ENCODE measurements at places on chromosomes 2 and 18.
A peak's percentile ranks its signal among the peaks of the same experiment; 100 is the strongest.

GRCh38 chr2:104851291-104852089 is 2.4 kb upstream of the POU3F3 start:
- DNase-seq, result peak; percentile 96

DNA sequence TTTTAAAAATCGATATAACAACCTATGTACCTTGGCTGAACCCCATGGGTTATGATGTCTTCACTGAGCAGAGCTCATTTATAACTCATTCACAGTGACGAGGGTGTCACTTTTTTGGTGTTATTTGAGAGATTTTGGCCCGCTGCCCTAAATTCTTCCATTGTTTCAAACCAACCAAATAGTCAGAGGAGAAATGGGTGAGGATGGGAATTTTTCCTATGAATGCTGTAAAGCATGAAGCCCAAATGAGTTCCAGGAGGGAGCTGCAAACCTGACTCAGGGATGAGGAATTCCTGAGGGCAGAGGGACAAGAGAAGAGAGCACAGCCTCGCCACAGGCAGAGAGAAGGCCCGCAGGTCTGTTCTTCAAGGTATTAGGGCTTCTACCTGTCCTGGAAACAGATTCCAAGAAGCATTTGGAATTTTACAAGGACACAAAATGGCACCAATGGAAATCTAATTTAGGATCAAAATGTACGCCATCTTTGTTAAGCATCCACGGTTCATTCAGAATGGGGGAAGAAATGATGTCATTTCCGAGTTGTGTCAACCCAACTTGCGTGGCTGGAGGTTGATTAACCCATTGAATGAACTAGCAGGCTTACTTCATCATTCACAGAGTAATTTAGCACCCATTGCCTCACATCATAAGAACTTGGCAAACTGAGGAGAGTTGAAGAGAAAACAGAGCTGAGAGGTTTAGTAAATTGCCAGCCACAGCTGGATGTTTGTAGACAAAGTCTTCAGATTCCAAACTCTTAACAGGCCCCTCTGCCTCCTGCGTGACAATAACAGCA is 133.5 kb downstream of the LAMA3 start:
- no peak for DNase-seq

- no peak for DNase-seq
Observed at GRCh38 chr2:135557530-135557929, 26.2 kb downstream of the R3HDM1 start.

- DNase-seq, result no peak
Observed at GRCh38 chr2:157971702-157972101, 95.6 kb upstream of the ACVR1 start.

GRCh38 chr2:221571025-221571550 is 1.0 kb downstream of the EPHA4 start:
- peak; percentile 60 for DNase-seq

- DNase-seq, result no peak
Observed at GRCh38 chr2:23498943-23499342, 114.0 kb downstream of the KLHL29 start.

DNA sequence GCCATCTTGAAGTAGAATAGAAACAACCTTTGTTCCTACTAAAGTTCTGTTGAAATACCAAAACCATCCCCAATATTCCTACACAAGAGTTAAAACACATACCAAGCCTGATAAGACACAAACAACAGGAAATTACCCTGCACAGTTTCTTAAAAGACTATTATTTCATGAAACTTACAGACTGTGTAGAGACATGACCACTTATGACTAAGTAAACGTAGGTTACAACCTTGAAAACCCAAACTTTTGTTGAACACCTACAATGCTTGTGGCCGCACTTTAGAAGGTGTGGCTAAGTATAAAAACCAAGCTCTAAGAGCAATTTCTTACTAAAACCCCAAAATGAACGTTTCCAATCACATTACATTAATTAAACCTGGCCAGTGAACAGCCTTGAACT is 2.0 kb downstream of the SMAD2 start:
- no peak for DNase-seq

- no peak for DNase-seq
Observed at GRCh38 chr2:65536596-65536995, 104.2 kb upstream of the SPRED2 start.

DNA sequence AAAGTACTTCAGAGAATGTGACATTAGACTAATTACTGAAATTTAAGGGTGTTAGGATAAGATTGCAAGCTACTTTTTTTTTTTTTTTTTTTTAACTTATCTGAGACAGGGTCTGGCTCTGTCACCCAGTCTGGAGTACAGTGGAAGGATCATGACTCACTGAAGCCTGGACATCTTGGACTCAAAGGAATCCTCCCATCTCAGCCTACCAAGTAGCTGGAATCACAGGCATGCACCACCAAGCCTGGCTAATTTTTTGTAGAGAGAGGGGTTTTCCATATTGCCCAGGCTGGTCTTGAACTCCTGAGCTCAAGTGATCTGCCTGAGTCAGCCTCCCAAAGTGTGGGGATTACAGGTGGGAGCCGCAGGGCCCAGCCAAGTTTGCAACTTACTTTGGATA is 1246.0 kb upstream of the ZEB2 start:
- DNase-seq, result no peak

- peak; percentile 94 for DNase-seq
Observed at GRCh38 chr2:27703638-27704341, 40.1 kb downstream of the SLC4A1AP start.

- DNase-seq, result no peak
Observed at GRCh38 chr2:42252464-42252863, 83.3 kb downstream of the EML4 start.

GRCh38 chr2:134167015-134167414 is 86.9 kb upstream of the MGAT5 start:
- no peak for DNase-seq

GRCh38 chr2:210752532-210752931 is 196.1 kb downstream of the CPS1 start:
- DNase-seq, result no peak

GRCh38 chr18:36322408-36322728 is 24.9 kb downstream of the FHOD3 start:
- no peak for DNase-seq

DNA sequence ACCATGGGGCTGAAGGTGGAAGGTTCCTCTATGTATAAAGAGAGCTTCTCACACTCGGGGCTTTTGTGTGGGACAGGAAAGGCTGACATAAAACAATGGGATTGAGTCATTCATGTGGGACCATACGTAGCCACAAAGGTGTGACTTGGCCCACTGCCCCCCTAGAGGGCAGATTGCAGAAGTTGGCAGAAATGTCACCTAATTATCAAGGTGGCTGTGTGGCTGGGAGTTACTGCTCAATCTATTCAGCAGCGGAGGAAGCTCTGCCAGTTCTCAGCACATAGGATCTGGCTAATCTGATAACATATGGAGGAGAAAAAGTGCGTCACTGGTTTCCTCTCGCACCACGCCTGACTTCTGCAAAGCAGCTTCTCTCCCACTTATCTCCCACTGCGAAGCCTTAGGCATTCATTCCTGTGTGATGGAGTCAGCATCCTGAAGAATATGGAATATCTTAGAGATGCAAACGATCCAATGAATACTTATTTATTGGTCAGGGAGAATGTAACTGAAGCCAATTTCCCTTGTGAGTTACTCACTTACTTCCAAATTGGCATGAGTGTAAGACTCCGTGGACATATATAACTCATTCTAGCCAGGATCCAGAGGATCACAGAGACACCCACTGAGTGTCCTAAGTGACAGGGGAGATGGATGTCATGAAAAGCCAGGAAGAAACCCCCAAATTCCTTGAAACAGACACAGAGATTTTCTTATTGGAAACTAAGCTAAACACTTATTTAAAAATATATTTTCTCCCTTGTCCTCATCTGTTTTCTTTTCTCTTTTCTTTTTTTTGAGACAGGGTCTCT is 344.8 kb downstream of the TGIF1 start:
- DNase-seq, result peak; percentile 74

- no peak for DNase-seq
Observed at GRCh38 chr2:21041943-21042707, 1.7 kb downstream of the APOB start.

DNA sequence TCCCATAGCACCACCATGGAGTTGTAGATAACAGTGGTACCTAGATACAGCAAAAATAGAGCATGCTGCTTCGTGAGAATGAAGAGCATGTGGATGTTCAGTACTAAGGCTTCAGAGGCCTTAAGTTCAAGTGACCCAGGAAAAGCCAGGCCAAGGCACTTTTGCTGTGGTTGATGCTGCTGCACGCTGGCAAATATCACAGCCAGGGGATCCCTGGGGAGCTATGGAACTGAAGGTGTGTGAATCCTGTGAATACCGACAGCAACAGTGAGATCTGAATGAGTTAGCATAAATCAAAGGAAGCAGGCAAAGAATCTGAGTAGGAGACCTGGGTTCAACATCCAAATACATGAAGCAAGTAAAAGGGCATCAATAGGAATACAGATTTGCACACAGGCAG is 158.6 kb upstream of the THUMPD2 start:
- no peak for DNase-seq

- peak; percentile 51 for DNase-seq
Observed at GRCh38 chr18:25470062-25470461, 118.1 kb upstream of the ZNF521 start.

- no peak for DNase-seq
Observed at GRCh38 chr18:56550121-56550520, 88.3 kb downstream of the TXNL1 start.

- no peak for DNase-seq
Observed at GRCh38 chr2:185246717-185247116, 491.9 kb upstream of the FSIP2 start.

DNA sequence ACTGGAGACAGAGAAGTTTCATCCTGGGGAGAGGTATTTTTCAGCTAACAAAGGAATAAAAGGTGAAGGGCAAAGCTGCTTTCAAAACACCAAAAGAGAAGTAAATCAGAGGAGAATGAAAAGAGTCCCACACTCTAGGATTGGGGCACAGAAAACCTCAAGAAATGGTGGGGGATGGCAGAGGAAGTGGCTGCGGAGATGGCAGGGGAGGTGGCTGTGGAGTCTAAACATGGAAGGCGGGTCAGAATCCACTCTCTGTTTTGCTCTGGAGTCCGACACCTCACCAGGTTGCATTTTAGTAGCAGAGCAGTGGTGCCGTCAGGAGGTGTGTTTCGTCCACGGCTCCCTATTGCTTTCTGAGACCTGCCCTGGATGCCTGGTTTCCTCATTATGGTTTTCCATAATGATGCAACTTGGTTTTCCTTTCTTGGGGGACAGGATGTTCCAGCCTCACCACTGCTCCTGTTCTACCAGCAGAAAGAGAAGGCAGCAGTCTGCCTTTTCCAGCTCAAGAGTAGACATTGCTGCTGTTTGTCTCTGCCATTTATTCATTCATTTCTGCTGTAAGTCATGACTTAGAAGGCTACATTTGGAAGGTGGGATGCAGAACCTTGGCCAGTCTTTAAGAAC is 188.7 kb downstream of the ANKRD44 start:
- DNase-seq, result no peak

DNA sequence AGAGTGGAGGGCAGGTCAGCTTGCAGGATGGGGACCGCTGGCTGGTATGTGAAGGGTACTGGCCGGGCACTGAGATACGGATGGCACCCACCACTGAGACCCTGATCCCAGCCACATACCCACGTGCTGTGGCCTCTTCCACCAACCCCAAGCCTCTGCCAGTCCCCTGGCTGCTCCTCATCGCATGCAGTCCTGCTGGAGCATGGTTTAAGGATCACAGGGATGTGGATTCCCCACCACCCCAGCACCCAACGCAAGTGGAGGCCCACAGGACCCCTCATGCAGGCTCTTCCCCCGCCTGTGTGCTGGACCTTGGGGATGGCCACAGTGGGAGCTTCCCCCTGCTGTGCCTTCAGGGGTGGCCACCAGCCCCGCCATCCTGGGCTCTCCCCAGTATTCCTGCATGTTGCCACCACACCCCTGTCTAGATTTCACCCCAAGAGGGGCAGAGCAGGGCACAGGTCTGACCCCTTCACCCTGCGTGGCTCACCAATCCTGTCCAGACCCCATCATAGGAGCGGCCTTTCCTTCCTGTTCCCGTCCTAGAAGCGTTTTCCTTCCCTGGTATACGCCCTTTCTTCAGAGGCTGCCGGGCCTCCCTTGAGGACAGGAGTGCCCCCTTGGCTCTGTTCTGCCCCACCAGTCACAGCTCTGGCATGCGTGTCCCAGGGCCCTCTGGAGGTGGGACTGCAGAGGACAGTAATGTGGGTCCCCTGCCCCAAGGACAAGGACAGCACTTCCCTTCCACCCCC is 18.3 kb downstream of the MLPH start:
- DNase-seq, result no peak

GRCh38 chr2:23590241-23590869 is 205.4 kb downstream of the KLHL29 start:
- no peak for DNase-seq

- no peak for DNase-seq
Observed at GRCh38 chr18:76370686-76371085, 124.4 kb downstream of the ZNF516 start.

DNA sequence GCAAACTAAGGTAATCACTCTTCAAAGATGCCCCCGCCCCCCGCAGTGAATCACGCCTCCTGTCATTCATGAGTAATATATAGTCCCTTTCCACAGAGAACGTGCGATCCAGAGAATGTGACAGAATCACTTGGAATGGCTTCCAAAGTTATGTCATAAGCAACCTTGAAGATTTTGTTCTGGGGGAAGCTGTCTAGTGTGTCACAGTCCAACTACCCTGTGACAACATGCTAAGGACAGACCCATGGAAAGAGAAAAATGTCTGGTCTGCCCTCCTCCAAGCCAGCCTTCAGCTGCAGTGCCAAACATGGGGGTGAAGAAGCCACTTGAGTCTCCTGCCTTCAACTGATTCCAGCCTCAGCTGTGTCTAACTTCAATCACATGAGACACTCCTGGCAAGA is 259.1 kb downstream of the SS18 start:
- DNase-seq, result peak; percentile 34

GRCh38 chr2:17717666-17718065 is 35.9 kb downstream of the SMC6 start:
- no peak for DNase-seq

- no peak for DNase-seq
Observed at GRCh38 chr2:17682098-17682857, 71.3 kb downstream of the SMC6 start.

DNA sequence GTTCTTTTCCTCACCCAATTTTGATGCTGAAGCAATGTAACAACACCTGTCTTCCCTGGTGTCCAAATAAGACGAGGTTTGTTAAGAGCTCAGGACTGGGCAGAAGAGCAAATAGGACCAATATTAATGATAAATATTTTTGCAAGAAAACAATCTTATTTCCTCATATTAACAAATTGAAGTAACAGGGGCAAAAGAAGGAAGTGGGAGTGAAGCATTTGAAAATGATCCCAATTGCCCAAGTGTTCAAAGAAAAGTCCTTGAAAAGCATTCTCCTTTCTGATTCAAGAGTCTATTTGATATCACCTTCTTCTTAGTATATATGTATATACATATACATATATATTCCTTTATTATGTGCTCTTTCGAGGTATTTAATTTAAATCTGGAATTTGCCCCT is 418.8 kb downstream of the ARHGAP15 start:
- no peak for DNase-seq

All from brain (organoid and tissue), 16 donors.